Immature natural killer cell (primary cell): ENCODE measurements at places on chromosomes 1 and 21. TPM values are rescaled to one million over a fixed set of nuclear protein-coding genes. Genes with fewer than 3 reads are reported as not detected.

- no peak for DNase-seq
- peaks cover 8% of the 10 kb centered on the region for H3K27me3 ChIP-seq
- H3K36me3 ChIP-seq = peaks cover 33% of the 10 kb centered on the region
Observed at GRCh38 chr1:193237381-193237978, 51.1 kb upstream of the B3GALT2 start.

OR2T27 gene
- not detected for polyA plus RNA-seq

- DNase-seq = no peak
- H3K4me1 ChIP-seq = peaks cover 36% of the 10 kb centered on the region
- H3K4me3 ChIP-seq = no peak overlapping the region
- no peaks in the 10 kb centered on the region for H3K27me3 ChIP-seq
Observed at GRCh38 chr1:20992322-20993056, 184.2 kb downstream of the EIF4G3 start.

- no peak for DNase-seq
- no peaks in the 10 kb centered on the region for H3K36me3 ChIP-seq
- peaks cover 6% of the 10 kb centered on the region for H3K27me3 ChIP-seq
- no peak overlapping the region for H3K27ac ChIP-seq
- H3K4me1 ChIP-seq = peaks cover 9% of the 10 kb centered on the region
- H3K4me3 ChIP-seq = peak overlapping the region; percentile 18
Observed at GRCh38 chr1:1032424-1032823, 12.5 kb downstream of the AGRN start.

DNA sequence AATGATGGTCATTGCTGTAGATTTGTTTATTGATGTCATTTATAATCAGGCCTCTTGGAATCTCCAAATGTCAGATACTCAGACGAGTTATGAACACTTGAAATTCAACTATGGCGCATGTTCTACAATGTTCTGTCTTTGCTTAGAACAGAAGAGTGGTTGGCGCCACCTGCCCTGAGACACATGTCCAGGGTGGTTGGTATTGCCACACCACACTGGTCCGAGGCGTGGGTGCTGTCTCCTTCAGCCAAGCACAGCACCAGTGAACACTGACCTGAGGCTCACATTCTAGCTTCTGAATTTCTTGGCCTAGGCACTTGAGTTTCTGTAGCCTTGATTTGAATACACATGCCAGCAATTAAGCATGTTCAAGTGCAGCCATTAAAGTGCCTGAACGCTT is 10.1 kb upstream of the BMP8A start:
- no peak for DNase-seq
- no peak overlapping the region for H3K27ac ChIP-seq
- H3K4me3 ChIP-seq = no peak overlapping the region
- peaks cover 6% of the 10 kb centered on the region for H3K36me3 ChIP-seq

DNA sequence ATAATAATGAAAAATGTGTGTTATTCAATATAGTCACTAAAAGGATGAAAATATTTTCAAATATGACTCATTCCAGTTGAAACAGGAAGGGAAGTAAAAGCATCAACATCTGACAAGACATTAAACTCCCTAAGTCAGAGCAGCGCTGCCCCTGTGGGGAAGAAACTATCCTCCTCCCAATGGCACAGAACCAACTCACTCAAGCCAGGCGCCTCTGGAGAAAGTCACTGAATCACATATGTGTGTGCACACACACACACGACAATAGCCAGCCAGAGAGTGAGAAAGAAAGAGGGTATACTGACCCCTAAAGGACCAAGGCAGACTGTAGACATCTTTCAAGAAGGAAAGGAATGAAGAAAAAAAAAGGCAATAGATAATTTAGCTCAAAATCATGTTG is 126.9 kb downstream of the SETD4 start:
- H3K27me3 ChIP-seq = peaks cover 5% of the 10 kb centered on the region
- H3K4me3 ChIP-seq = no peak overlapping the region
- no peak for DNase-seq
- H3K36me3 ChIP-seq = no peaks in the 10 kb centered on the region
- no peak overlapping the region for H3K27ac ChIP-seq
- H3K4me1 ChIP-seq = no peaks in the 10 kb centered on the region

NBPF6 gene
- not detected for polyA plus RNA-seq

OPTC gene
- not detected for polyA plus RNA-seq

DNA sequence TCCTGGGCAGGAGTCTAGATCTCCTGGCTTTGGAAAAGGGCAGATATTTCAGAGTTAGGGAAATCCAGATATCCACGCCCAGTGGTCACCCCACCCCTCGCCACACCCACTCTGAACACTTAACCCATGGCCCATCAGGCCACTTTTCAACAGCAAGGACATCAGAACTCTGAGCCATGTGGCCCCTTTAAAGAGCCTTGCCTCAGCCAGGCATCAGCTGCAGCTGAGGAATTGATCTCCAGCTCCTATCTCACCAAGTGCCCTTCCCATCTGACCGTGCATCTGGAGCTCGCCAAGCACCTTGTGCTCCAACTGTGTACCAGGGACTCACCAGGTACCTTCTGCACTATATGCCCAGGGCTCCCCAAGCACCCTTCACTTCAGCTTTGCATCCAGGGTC is 20.2 kb upstream of the SH2D2A start:
- H3K27ac ChIP-seq = no peak overlapping the region
- H3K4me1 ChIP-seq = peaks cover 6% of the 10 kb centered on the region
- no peaks in the 10 kb centered on the region for H3K36me3 ChIP-seq
- H3K27me3 ChIP-seq = peaks cover 6% of the 10 kb centered on the region
- H3K4me3 ChIP-seq = no peak overlapping the region
- DNase-seq = no peak

PNRC2 gene
- 118 TPM for polyA plus RNA-seq

GRCh38 chr1:182348961-182349747 is 42.4 kb downstream of the GLUL start:
- DNase-seq = no peak
- no peaks in the 10 kb centered on the region for H3K4me1 ChIP-seq
- no peaks in the 10 kb centered on the region for H3K36me3 ChIP-seq
- H3K27ac ChIP-seq = no peak overlapping the region
- no peaks in the 10 kb centered on the region for H3K27me3 ChIP-seq
- H3K4me3 ChIP-seq = no peak overlapping the region

DNA sequence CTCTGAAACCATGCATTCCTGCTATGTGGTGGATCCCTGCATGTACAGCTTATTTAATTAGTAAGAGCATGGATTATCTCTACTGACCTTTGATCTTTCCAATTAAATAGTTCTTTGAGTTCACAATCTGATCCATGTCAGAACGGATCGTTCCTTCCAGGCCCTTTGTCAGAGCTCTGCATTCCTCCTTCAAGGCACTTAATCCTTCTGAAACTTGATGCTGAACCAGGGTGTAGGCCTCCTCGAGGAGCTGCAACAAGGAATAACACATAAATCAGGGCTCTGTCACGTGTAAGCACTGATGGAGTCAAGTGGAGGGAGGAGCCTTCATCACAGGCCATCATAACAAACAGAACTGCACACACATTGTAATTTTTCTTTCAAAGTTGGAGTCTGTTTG is 68.4 kb upstream of the EDEM3 start:
- no peak overlapping the region for H3K27ac ChIP-seq
- no peaks in the 10 kb centered on the region for H3K27me3 ChIP-seq
- no peak for DNase-seq
- H3K4me3 ChIP-seq = no peak overlapping the region

DNA sequence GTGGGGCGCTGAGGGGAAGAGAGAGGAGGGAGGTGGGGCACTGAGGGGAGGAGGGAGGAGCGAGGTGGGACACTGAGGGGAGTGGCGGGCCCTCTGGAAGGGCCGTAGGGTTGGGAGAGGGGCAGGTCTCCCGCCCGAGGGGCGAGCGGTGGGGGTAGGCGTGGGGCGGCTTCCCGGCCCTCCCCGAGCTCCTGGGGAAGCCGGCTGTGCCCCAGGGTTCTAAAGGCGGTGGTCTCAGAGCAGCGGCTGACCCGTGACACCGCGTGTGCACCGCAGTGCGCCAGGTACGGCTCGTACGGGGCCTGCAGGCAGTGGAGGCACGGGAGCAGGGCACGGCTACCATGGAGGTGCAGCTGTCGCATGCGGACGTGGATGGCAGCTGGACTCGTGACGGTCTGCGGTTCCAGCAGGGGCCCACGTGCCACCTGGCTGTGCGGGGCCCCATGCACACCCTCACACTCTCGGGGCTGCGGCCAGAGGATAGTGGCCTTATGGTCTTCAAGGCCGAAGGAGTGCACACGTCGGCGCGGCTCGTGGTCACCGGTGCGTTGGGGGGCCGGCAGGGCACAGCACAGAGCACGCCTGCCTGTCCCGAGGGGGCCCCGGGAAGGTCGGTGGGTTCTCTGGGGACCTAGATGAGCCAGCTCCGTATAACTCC is 68.5 kb downstream of the OBSCN start:
- H3K4me3 ChIP-seq = peak overlapping the region; percentile 75
- H3K27ac ChIP-seq = no peak overlapping the region

PLA2G2C gene
- not detected for polyA plus RNA-seq

CELA2B gene
- polyA plus RNA-seq = not detected

DNAJC28 gene
- polyA plus RNA-seq = 1.00 TPM

DNA sequence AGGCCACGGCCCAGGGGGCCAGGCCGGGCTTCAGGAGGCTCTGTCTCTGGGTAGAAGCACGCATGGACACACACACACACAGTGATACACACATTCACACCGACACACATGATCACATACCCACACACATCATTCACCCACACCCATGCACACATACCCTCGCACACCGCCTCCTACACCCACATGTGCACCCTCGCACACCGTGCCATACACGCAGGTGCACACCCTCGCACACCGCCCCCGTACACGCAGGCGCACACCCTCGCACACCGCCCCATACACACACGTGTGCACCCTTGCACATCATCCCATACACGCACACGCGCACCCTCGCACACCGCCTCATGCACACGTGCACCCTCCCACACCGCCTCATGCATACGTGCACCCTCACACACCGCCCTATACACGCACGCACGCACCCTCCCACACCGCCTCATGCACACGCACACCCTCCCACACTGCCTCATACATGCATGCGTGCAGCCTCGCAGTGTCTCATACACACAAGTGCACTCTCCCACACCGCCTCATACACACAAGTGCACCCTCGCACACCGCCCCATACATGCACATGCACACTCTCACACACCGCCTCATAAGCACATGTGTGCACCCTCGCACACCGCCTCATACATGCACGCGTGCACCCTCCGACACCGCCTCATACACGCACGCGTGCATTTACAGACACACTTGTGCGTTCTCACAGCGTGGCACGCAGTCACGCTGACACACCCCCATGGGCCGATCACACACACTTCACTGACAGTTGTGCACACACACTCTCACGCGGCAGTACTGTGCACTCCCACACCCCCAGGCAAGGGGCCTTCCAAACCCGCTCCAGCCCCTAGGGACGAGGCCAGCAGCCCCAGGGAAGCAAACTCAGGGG is 128.1 kb downstream of the SIK1 start:
- H3K27me3 ChIP-seq = peaks cover 7% of the 10 kb centered on the region
- no peak for DNase-seq
- no peaks in the 10 kb centered on the region for H3K36me3 ChIP-seq
- no peak overlapping the region for H3K4me3 ChIP-seq
- H3K4me1 ChIP-seq = no peaks in the 10 kb centered on the region

BEND5 gene
- 3.9 TPM for polyA plus RNA-seq

STXBP3 gene
- polyA plus RNA-seq = 38.4 TPM
